Retinal pigment epithelial cell (primary cell): ENCODE measurements at places on chromosomes 5 and 9.

DNA sequence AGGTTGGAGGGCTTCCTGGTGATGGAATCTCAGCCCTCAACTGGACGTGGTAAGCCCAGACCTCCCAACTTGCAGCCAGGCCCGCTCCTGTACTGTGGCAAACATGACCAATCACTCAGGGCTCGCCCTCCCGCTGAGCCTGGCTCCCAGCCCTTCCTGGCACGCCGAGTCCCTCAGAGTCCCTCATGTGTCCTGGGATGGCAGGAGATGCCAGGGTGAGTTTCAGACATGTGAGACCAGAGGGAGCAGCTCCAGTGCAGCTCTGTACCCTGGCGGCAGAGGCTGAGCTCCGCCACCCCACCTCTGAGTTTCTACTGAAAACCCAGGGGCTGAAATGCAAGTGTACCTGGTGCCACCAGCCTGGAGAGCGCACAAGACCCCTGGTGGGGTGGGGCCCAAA lies 42.0 kb upstream of the RXRA start:
- no peak for DNase-seq

- DNase-seq = no peak
Observed at GRCh38 chr9:81548911-81549310, 140.4 kb downstream of the TLE1 start.

DNA sequence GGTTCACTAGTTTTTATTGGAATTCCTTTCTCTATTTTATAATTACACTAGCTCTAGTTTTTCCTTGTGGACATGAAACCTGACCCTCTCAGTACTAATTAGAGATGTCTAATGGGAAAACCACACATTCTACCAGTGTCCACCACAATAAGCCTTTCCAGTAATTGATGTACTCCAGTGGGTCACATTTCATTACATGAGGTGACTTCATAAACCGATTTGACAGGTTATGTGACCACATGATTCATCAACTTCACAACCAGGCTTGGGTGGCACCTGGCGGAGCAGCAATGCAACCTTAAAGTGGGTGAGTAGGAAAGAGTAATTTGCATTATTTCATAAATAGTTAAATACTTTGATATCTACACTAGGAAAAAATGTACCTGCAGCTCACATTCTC lies 284.2 kb upstream of the ADAMTS16 start:
- DNase-seq = no peak

- DNase-seq = no peak
Observed at GRCh38 chr5:129171194-129171944, 76.8 kb downstream of the ISOC1 start.

- no peak for DNase-seq
Observed at GRCh38 chr5:56525113-56525512, 290.2 kb upstream of the MAP3K1 start.

- DNase-seq = no peak
Observed at GRCh38 chr9:109335121-109335520, 14.3 kb upstream of the EPB41L4B start.

GRCh38 chr5:132182359-132183040 lies 45.2 kb downstream of the P4HA2 start:
- DNase-seq = no peak

- DNase-seq = no peak
Observed at GRCh38 chr5:67248703-67249589, 52.3 kb upstream of the CD180 start.

- no peak for DNase-seq
Observed at GRCh38 chr5:17785774-17786173, 151.5 kb downstream of the TAF11L14 start.

GRCh38 chr5:30376848-30377247 lies 816.6 kb upstream of the CDH6 start:
- no peak for DNase-seq

DNA sequence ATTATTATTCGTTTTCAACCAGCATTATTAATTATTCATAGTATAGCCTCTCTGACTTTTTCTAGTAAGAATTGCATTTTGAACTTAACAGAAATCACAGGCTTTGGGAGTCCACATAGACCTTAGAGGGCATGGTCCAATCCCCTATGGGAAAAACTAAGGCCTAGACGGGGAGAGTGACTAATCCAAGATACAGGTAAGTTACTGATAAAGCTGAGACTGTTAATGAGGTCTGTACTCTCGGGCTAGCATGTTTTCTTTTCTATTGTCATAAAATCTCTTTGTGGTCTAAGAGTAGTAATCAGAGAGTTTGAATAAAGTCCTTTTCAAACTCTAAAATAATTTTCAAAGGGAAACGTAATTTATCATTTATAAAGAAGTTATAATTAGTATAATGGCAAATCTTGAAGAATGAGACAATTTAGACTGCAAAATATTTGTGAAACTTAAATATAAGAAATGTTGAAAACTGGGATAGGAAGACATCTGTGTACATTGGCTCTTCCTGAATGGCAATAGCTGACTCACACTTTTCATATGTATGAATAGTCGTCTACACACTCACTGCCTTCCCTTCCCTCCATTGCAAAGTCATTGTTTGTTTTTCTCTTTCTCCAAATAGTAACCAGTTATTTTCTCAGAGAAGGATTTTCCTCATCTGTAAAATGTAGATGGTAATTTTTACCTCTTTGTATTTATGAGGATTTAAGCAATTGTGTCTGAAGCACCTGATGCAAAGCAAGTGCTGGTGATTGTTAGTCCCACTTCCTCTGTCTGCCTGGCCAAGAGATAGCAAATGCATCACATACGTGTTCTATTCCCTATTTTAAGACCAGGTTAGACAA lies 207.9 kb upstream of the CD180 start:
- DNase-seq = no peak
